Activated T-cell treated with anti-CD3 and anti-CD28 coated beads for 4 hours (primary cell): ENCODE measurements at places on chromosomes 12 and 14.

- no peak for DNase-seq
These were observed 24.1 kb downstream of the YAF2 start for GRCh38 chr12:42213954-42214426.

DNA sequence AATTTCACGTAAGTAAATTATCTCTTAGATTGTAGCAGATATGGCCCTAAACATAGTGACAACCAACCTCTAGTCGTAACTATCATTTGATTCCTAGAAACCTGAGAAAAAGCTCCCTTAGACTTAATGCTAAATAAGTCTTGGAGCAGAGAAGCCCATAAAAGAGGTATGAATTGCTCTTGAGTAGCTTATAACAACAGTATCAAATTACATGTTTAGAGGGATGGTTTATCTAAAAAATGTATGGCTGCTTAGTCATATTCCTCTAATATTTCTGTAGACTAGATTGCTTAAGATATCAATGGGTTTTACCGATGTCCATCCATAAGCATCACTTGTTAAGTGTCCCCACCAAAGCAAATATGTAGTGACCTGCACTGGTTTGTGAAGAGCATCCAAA lies 259.7 kb downstream of the NELL2 start:
- no peak for DNase-seq

- no peak for DNase-seq
These were observed 104.2 kb upstream of the LGR5 start for GRCh38 chr12:71335151-71335962.

DNA sequence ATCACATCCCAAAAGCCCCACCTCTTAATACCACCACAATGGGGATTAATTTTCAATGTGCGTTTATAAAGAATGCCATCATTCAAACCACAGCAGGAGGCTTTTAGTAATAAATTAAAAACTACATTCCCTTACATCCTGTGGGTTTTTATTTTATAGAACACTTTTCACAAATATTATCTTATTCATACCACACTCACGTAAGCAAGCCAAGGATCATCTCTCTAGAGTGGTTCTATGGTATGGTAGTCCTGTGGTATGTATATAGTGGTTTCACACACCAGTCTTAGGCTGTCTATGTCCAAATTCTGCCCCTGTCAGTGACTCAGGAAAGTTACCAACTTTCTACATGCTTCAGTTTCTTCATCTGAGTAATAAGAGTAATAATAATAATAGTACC lies 100.2 kb downstream of the GALC start:
- DNase-seq: no peak

DNA sequence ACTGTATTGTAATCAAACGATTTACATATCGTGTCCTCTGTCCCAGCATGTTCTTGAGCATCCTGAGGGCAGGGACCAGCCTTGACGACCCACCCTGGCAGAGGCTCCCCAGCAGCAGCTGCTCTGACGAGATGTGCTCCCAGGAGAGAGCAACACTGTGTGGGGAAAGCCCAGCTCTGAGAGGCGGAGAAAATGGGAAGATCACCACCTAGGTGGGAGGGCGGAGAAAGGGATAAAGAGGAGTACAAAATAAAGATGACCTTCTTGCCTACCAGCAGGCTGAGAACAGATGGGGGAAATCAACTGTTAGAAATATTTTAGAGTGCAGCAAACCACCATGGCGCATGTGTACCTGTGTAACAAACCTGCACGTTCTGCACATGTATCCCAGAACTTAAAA lies 71.5 kb upstream of the CAPRIN2 start:
- no peak for DNase-seq

GRCh38 chr12:75634244-75635222 lies 123.1 kb upstream of the KRR1 start:
- DNase-seq: no peak

- no peak for DNase-seq
These were observed 16.2 kb downstream of the NT5DC3 start for GRCh38 chr12:103824845-103825244.

- no peak for DNase-seq
These were observed 1.9 kb downstream of the CCDC177 start for GRCh38 chr14:69572841-69573135.

DNA sequence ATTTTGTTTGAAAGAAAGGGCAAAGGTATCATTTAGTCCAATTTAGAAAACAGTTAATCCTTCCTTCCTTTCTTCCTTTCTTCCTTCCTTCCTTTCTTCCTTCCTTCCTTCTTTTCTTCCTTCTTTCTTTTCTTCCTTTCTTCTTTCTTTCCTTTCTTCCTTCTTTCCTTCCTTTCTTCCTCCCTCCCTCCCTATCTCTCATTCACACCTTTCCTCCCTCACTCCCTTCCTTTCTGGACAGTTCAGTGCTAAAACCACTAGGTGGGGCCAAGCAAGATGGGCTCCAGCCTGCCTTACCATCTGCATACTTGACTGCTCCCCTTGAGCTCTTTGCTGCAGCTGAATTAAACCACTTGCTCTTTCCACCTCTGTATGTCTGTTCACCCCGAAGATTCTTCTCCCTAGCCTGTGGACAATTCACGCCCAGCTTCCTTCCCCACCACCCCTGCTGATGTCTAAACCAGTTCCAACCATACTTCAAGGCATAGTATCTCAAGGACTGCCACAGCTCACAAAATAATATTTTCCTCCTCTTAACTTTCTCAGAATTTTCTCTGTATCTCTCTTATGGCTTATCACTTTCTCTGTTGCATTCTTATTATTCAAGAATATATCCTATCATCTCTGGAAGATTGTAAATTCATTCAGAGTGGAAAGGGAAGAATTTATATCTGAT lies 78.0 kb downstream of the DBX2 start:
- DNase-seq: no peak

- DNase-seq: no peak
These were observed 1.4 kb downstream of the PPM1A start for GRCh38 chr14:60250257-60251035.

DNA sequence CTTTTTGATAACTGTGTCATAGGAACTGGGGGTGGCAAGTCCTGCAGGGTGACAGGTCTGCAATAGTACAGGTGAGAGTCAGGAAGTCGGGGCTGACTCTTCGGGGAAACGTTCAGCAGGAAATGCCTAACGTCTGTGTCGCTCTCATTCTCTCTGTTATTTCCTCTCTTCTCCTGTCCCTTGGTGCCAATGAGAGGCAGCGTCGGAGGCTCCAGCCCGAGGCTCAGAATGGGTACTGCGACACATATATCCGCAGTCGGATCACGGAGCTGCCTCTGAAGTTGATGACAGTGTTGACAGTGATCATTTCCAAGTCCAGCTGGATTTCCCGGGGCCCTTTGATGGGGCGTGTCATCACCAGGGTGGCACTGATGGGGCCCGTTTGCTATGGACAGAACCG lies 2.7 kb upstream of the TC2N start:
- peak; percentile 43 for DNase-seq

DNA sequence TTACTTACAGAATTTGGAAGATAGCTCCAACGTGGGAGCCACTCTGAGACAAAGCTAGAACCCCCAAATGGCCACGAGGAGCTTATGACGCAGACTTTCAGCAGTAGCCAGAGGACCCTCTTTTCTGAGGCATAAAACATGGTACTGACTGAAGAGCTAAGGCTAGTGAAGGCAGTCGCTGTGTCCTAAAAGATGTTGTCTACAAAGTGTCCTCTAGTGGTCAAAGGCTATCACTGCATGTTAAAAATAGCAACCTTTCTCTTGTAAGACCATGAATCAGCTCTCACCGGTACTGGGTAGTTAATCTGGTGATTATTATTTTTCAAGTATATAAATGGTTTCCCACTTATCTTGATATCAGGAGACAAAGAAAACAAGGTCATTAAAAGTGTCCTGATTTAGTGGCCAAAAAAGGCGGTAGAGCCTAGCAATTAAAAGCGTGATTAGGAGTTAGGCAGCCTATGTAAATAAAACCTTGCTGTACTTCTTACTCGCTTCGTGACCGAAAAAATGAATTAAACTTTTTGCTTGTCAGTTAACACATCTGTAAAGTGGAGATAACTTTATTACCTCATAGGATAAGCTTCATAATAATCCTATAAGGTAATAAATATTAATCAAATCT lies 47.0 kb upstream of the LGR5 start:
- DNase-seq: no peak

DNA sequence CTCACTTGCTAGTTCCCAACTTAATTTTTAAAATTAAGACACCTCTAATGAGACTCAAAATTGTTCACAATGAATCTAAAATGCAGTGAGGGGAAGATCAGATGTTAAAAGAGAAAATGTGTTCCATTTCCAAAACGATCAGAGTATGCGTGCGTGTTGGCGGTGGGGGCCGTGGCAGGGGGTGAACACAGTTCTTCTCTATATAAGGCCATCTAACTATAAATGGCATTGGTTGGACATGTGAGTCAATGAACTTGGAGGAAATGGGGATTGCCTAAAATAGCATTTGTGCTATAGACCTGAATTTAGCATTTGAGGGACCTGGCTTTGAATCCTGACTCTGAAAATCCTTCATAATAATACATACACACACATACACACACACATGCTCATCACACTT lies 149.4 kb downstream of the FOXN3 start:
- DNase-seq: no peak

- DNase-seq: no peak
These were observed 51.7 kb upstream of the RIN3 start for GRCh38 chr14:92461891-92462290.

GRCh38 chr14:94056579-94057308 lies 24.3 kb downstream of the DDX24 start:
- DNase-seq: no peak

- DNase-seq: no peak
These were observed 143.5 kb downstream of the SCARB1 start for GRCh38 chr12:124720004-124720680.

- DNase-seq: no peak
These were observed 70.4 kb downstream of the RPL10L start for GRCh38 chr14:46581036-46581671.

DNA sequence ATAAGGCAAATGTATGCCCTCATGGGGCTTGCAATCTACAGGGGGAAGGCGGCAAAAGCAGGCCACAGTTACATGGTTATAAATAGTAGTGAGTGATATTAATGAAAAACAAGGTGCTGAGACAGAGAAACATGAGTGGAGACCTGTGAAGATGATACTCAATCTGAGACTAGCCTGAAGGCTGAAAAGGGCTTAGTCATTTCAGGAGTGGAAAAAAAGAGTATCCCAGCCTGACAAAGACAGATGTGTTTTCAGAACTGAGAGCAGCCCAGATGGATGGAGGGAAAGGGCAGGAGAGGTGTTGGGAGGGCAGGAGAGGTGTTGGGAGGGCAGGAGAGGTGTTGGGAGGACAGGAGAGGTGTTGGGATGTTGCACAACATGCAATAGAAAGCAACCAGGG lies 181.9 kb downstream of the C12orf42 start:
- no peak for DNase-seq

- DNase-seq: no peak
These were observed 1.4 kb downstream of the TMTC1 start for GRCh38 chr12:29782285-29782870.

GRCh38 chr12:109444259-109444658 lies 32.8 kb downstream of the KCTD10 start:
- no peak for DNase-seq

GRCh38 chr14:34479694-34480093 lies 17.7 kb upstream of the SPTSSA start:
- no peak for DNase-seq

DNA sequence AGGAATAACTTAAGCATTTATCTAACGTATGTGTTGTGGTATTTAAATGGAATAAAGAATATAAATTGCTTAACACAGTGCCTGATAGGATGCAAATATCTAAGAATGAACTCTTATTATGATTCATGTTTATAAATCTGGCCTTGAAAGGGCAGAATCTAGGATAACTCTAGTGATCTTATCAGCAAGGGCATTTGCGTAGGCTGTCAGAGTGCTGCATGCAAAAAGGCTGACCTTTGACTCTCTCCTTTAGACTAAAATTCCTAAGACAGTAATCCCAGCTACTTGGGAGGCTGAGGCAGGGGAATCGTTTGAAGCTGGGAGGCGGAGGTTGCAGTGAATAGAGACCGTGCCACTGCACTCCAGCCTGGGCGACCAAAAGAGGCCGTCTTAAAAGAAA lies 31.3 kb upstream of the ANP32D start:
- DNase-seq: no peak

DNA sequence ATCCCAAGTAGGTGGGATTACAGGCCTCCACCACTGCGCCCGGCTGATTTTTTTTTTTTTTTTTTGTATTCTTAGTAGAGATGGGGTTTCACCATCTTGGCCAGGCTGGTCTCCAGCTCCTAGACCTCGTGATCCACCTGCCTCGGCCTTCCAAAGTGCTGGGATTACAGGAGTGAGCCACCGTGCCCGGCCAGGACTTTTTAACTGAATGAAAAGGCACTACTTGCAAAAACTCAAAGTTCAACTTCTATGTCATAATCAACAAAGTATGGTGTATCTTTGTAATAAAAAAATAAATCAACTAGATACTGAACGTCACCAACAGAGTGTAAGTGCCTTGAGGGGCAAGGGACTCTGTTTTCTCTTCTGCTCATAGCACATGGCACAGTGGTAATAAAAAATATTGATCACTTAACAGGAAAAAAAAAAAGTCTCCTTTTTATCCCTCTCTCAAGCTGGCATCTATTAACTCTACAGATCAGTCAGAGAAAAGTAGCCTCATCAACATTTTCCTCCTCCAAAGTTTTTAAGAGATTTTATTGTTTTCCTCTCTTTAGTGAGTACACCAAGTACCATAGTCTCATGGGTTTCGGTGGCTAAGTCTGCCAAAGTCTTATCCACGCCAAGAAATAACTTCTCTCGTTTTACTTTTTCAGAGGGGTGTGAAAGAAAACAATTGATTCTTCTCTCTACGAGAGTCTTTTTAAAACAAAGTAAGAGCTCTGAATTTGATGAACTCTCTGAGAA lies 10.6 kb upstream of the FOXN3 start:
- DNase-seq: no peak

DNA sequence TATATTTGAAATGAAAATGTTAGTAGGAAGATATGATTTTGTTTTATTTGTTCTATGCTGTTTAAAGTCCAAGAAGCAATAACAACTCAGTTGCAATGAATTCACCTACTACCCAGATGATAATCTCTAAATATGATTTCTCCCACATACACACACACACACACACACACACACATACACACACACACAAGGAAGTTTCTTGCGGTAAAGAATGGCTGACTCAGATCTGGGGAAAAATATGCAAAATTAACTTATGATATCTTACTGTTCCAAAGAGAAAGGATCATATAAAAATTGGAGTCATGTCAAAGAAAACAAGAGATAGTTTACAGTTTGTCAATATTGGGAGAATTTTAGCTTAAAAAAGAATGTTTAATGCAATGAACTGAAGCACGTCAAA lies 456.7 kb downstream of the SLC16A7 start:
- no peak for DNase-seq

- DNase-seq: no peak
These were observed 38.6 kb downstream of the GRIN2B start for GRCh38 chr12:13942826-13943225.

GRCh38 chr14:51676549-51676948 lies 24.8 kb downstream of the FRMD6 start:
- DNase-seq: no peak
